ENCODE measurements at places on chromosomes 2 and 18.

DNA sequence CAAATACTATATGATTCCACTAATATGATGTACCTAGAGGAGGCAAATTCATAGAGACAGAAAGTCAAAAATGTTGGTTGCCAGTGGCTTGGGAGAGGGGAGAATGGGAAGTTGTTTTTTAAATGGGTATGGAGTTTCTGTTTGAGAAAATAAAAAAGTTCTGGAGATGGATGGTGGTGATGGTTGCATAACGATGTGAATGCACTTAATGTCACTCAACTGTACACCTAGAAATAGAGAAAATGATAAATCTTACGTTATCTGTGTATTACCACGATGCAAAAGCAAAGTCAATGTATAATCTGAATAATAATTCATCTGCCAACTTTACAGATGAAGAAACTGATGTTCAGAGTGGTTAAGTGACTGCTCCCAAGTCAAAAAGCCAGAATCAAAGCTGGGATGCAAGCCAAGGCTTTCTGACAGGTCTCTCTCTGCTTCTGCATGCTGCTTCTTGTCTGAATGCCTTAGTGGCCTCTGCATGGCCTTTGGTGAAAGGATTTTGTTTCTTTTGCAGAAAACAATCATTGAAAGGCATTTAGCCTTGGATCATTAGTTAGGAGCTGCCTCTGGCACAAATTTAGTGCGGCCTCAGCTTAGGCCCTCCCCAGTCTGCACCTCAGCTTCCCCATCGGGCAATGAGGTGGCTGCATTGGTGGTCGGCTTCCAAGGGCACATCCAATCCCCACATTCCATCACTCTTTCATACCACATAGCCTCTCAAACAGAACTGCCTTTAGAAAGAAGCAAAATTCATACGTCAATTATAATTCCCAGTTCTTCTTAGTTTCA, 46.5 kb upstream of the MYCN start:
- no peak for DNase-seq

- no peak for DNase-seq
Observed at GRCh38 chr2:98750593-98751282, 19.8 kb upstream of the MGAT4A start.

GRCh38 chr18:71136487-71136886, 847.6 kb downstream of the SOCS6 start:
- DNase-seq = no peak

GRCh38 chr18:903701-904100, 970 bp upstream of the ADCYAP1 start:
- peak; percentile 63 for DNase-seq

DNA sequence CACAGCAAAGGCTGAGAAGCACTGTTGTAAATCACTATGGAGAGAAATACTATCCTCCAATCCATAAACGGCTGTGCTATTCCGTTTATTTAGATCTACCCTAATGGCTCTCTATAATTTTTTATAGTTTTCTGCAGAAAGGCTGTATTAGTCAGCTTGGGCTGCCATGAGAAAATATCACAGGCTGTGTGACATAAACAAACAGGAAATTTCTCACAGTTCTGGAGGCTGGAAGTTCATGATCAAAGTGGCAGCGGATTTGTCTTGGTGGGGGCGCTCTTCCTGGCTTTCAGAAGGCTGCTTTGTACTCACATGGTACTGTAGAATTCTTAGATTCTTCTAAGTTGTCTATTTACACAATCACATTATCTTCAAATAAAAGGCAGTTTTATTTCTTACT, 44.1 kb downstream of the C1D start:
- no peak for DNase-seq

- no peak for DNase-seq
Observed at GRCh38 chr2:172870396-172870795, 134.8 kb downstream of the RAPGEF4 start.

DNA sequence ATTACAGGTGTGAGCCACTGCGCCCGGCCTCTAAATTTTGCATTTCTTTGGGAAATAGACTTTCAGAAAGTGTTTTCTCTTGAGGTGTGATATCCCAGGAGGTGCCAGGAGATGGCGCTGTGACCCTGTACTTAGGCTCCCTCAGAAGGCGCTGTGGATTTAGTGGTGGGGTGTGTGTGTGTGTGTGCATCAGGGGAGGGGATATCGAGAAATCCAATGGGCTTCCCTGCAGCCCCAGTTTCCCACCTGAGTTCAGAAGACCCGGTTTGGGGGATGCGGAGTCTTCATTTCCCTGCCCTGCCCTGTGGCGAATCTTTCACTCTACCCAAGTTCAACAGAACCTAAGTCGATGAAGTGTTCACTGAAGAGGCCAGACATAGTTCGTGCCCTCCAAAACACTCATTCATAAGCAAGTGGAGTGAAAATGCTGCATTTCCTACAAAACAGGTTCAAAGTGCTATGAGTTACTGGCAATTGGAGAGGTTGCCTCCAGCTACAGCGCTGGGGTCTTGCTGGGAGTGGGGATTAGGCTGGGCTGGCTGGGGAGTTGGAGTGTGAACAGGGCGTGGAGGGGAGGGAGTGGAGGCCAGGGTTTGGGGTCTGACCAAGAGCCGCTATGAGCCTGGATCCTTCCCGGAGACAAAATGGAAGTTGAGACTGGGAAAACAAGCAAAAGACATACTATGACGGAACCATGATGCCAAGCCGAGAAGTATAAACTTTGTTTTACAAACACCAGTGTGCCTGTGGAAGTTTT, 6.5 kb upstream of the WNT6 start:
- DNase-seq = peak; percentile 67

GRCh38 chr18:9422816-9423519, 52.3 kb upstream of the RALBP1 start:
- DNase-seq = no peak

GRCh38 chr2:2501454-2502200, 170.6 kb upstream of the MYT1L start:
- no peak for DNase-seq

- no peak for DNase-seq
Observed at GRCh38 chr2:104793966-104794365, 59.9 kb upstream of the POU3F3 start.

GRCh38 chr2:171807119-171807518, 86.9 kb downstream of the SLC25A12 start:
- no peak for DNase-seq

- no peak for DNase-seq
Observed at GRCh38 chr2:182504903-182505302, 78.1 kb upstream of the PDE1A start.

GRCh38 chr2:74291218-74291544, 52.0 kb downstream of the SLC4A5 start:
- no peak for DNase-seq

DNA sequence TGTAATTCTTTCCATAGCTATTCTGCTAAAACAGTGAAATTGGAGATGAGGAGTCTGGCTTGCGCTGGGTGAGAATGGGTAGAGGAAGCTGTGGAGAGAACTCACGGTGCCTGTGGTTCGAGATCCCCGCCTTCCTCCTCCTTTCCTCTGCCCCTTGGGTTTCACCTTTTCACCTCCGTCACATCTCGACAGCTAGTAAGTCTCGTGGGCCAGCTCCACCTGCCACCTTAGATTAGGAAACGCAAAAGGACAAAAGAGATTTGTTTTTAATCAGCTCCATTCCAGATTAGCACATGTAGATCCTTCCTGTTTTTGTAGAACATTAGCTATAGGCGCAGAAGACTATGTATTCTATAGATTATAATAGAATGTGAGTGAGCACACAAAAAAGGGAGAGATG, 20.6 kb downstream of the TRIB2 start:
- no peak for DNase-seq

GRCh38 chr2:165827921-165828276, 33.9 kb upstream of the GALNT3 start:
- no peak for DNase-seq

DNA sequence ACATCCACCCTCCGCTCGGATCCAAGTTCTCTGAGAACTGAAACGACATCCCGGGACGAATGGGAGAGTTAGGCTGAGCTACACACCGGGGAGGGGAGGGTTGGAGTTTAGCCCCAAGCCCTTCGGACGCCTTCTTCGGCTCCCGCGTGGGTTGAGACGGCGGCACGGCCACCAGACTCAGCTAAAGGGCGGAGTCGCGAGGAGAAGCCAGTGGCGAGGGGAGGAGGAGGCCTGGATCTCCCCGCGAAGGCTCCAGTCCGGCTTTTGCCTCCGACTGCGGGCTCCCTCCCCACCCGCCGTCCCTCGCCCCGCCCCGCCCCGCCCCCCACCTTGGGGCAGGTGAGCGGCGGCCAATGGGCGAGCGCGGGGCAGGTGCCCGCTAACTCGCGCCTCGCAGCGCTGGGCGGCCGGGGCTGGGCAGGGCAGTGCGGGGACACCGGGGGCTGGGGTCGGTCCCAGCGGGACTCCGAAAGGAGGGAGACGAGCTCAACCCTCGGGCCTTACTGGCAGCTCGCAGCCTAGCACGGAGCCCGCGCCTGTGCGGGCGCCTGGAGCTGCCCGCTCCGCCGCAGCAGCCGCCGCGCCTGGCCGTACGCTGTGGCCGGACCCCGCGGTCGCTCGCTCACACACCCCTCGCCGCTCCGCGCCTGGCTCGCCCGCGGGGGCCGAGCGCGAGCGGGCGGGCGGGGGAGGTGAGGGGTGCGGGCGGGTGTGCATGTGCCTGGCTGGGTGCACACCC, at the start of gene EMX1:
TSS of gene EMX1 (plus strand) at position 382 of the 739 bp plus-strand sequence. CDS start at position 716, 334 bp downstream.
- DNase-seq = peak; percentile 52

DNA sequence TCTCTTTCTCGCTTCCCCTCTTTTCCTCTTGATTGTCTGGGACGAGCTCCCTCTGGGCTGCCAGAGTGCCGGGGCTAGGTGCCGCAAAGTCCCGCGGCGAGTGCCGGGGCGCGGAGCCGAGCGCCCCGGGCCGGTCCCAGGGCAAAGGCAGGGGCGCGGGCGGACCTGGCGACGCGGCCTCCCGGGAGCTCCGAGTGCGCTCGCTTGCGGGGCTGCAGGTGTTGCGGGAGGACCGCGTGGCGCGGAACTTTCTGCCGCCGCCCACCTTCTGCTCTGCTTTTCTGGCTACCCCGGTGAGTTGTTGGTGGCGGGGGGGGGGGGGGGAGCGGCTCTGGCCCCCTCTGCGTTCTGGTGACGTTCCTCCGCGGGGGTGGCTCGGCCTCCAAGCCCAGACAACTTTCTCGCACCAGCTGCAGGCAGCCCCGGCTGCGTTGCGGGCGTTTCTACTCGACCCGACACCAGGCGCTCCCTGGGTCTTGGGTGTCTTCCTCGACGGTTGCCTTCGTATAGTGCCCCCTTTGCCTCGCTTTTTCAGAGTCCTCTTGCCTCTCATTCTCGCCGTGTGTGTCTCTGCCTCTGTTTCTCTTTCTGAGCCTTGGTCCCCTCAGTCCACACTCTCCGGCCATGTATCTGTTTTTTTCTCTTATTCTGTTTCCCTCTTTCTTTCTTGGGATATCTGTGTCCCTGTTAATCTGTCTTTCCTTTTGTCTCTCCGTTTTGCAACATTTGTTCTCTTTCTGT, 759 bp downstream of the GALNT13 start:
- no peak for DNase-seq

GRCh38 chr2:151914989-151915628, 86.9 kb upstream of the ARL5A start:
- DNase-seq = no peak

DNA sequence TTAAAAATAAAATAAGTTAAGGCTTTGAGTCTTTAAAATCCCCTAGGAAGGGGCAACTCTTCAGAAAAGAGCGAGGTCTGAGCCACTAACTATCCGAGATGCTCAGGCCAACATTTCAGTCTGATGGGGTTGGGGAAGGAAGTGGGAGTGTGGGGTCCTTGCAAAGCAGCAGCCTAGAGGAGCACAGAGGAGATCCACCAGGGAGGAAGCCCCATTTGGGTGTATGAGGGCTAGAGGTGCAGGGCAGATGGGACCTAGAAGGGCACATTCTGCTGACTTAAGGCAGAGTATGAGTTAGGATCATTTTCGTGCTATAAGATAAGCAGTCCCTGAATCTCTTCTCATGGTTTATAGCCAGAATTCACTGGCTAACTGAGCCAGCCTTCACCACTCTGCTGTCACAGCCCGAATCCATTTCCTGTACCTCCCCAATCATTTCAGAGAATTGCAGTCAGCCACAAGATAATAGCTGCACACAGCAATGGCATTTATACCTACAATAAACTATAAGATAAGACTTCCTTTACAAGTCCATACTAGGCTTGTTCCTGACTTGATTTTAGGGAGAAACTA, 37.0 kb downstream of the MRPL30 start:
- DNase-seq = no peak

DNA sequence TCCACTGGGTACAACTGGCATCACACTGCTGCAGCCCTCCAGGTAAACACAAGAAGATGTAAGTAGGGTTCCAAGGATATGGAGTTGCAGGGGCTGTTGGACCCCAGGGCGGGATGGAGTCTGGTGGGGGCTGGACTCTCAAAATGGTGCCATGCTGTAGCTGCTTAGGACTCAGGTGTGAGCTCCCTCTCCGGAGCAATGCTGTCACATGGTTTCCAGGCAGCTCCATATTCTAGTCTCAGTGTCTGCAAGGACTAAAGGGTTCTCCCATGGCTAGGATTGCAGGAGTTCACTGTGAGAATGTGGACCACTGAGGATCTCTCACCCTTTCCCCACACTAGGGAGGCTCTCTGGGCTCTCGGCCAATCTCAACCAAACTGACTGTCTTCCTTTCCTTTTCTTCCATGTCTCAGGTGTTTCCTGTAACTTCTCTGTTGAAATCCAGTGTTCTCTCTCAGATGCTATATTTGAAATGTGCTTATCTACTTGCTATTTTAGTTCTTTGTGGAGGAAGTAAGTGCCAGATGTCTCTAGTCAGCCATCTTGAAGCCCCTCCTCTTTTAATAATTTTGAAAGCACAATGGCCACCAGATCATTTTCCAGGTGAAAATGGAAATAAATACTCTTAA, 57.6 kb downstream of the CCNT2 start:
- no peak for DNase-seq

DNA sequence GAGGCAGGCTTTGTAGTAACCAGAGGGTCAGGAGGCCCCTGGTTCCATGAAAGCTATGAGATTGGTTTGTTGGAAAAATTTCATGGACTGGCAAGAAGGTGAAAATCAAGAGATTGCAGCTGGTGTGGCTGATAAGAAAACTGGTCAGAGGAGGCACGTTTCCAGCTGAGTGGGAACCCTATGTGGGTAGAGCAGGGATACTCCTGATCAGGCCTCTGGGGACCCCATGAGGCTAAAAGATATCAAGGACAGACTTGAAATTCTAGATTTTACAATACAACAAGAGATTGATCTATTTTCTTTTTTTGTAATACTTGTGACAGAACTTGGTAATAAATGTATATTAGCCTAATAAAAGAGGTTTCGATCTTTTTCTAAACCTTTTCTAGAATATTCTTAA, 1615.1 kb downstream of the DPP10 start:
- DNase-seq = no peak

DNA sequence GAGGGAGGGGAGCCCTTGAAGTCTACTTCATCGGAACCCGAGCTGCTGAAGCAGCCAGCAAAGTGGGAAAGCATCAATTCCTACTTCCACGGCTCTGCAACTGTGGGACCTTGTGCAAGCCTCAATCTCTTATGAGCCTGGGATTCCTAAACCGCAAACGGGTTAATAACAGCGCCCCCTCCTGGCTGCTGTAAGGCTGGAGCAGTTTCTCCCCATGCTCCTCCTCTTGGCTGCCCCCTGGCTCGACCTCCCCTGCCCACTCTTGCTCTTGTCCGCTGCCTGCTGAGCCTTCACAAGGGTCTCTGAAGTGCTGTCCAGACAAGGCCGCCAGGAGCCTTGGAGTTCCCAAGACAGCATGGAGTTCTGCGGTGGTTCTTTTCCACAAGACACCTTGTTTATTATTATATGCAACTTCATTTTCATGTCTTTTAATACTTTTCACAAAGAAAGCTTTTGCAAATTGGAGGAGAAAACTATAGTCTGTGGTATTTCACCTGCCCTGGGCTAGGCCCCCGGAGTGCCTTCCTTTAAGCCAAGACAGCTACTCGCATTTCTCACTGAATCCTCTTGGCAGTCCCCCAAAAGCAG, 157.2 kb downstream of the DDX1 start:
- DNase-seq = peak; percentile 15
